Upper lobe of left lung (tissue), 6 donors: ENCODE measurements at places on chromosomes 11 and 22. TPM values are rescaled to one million over a fixed set of nuclear protein-coding genes. Genes with fewer than 3 reads are reported as not detected.
A peak's percentile ranks its signal among the peaks of the same experiment; 100 is the strongest.

Gene GAB2
- 76.6 TPM for total RNA-seq

DNA sequence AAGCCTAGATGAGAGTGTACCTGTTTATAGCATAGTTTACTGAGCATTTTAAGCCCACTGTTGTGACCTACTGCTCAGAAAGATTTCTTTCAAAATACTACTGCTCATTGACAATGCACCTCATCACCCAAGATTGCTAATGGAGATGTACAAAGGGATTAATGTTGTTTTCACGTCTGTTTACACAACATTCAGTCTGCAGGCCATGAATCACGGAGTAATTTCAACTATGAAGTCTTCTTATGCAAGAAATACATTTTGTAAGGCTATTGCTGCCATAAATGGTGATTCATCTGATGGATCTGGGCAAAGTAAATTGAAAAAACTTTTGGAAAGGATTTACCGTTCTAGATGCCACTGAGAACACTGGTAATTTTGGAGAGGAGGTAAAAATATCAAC lies 112.9 kb downstream of the KIF18A start:
- no peak for DNase-seq
- no peaks in the 10 kb centered on the region for H3K27me3 ChIP-seq
- H3K4me3 ChIP-seq: no peak overlapping the region
- H3K36me3 ChIP-seq: no peaks in the 10 kb centered on the region

GRCh38 chr22:33579448-33580093 lies 340.7 kb downstream of the LARGE1 start:
- no peak overlapping the region for H3K4me3 ChIP-seq
- H3K27ac ChIP-seq: no peak overlapping the region
- no peaks in the 10 kb centered on the region for H3K27me3 ChIP-seq
- peaks cover 4% of the 10 kb centered on the region for H3K4me1 ChIP-seq

GRCh38 chr22:37012262-37012904 lies 6.9 kb downstream of the TST start:
- peak; percentile 56 for DNase-seq
- peaks cover 27% of the 10 kb centered on the region for H3K4me1 ChIP-seq
- no peaks in the 10 kb centered on the region for H3K36me3 ChIP-seq

Gene TMPRSS13
- 26.2 TPM for total RNA-seq

GRCh38 chr11:70303070-70303469 lies 32.6 kb downstream of the PPFIA1 start:
- H3K27me3 ChIP-seq: no peaks in the 10 kb centered on the region
- no peak overlapping the region for H3K27ac ChIP-seq
- peaks cover 8% of the 10 kb centered on the region for H3K4me1 ChIP-seq
- DNase-seq: no peak
- H3K4me3 ChIP-seq: no peak overlapping the region
- H3K36me3 ChIP-seq: peaks cover 7% of the 10 kb centered on the region

Gene GSTP1
- 1,952 TPM for total RNA-seq

DNA sequence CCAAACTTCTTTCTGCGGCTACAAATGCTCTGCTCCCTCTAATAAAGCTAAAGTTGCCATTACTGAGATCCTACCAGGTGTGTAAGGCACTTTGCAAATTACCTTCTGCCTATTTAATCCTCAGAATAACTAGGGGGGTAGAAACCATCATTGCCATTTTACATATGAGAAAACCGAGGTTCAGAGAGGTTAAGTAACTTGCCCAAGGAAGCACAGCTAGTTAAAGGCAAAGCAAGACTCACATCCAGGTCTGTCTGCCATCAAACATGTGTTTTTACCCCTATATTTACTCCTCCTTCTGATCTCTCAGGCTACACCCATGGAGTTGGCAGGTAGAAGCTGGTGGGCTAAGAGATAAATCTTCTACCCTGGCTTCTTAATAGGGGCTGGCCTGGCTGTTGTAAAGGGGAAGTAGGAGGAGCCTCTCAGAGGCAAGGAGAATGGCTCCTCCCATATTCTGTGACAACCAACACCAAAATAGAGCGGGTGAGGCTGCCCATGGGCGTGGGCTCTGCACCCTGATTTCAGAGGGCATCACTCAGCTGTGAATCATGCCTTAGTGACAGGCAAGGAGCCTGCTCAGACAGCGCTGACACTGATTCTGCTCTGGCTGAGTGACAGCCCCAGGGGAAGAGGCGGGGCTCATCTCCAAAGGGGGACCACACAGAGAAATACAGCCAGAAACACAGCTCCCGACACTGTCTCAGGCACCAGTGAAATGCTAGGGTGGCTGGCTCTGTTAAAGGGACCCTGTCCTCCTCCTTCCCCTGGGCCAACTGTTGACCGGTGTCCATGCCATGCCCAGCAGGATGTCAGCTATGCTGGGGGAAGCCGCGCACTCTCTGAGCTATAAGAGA lies 106.8 kb downstream of the ABTB2 start:
- H3K4me3 ChIP-seq: peak overlapping the region; percentile 20
- no peaks in the 10 kb centered on the region for H3K36me3 ChIP-seq
- no peak for DNase-seq
- H3K4me1 ChIP-seq: peaks cover 9% of the 10 kb centered on the region
- no peaks in the 10 kb centered on the region for H3K27me3 ChIP-seq
- H3K27ac ChIP-seq: peak overlapping the region; percentile 15

- H3K27ac ChIP-seq: no peak overlapping the region
- no peak overlapping the region for H3K4me3 ChIP-seq
- H3K36me3 ChIP-seq: no peaks in the 10 kb centered on the region
- no peaks in the 10 kb centered on the region for H3K4me1 ChIP-seq
- no peaks in the 10 kb centered on the region for H3K27me3 ChIP-seq
Observed at GRCh38 chr11:70247710-70248072, 22.8 kb upstream of the PPFIA1 start.

Gene KCNE3
- 14.3 TPM for total RNA-seq

- peaks cover 20% of the 10 kb centered on the region for H3K36me3 ChIP-seq
- H3K27me3 ChIP-seq: no peaks in the 10 kb centered on the region
- DNase-seq: no peak
- H3K4me1 ChIP-seq: peaks cover 3% of the 10 kb centered on the region
- H3K27ac ChIP-seq: no peak overlapping the region
Observed at GRCh38 chr11:10486161-10486840, 31.2 kb downstream of the AMPD3 start.

DNA sequence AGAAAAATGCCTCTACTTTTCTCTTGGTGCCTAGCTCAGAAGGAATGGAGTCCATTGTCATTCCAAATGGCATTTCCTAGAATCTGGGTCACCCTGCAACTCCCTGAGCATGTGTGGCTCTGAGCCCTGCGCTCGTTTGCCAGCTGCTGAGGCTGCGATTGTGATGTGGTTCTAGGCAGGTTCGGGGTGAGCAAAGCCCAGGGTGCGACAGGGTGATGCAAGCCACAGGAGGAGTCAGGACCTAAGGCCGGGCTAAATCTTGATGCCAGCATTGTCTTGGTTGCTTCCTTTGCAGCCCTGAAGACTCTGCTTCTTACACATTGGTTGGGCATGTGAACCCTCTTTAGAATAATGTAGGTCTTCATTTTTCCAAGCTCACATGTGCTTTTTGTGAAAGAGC lies 131.0 kb downstream of the MORC2 start:
- no peak overlapping the region for H3K27ac ChIP-seq
- no peaks in the 10 kb centered on the region for H3K4me1 ChIP-seq
- no peak for DNase-seq
- H3K4me3 ChIP-seq: no peak overlapping the region
- H3K27me3 ChIP-seq: no peaks in the 10 kb centered on the region
- H3K36me3 ChIP-seq: no peaks in the 10 kb centered on the region

Gene LARGE2
- total RNA-seq: 10.6 TPM

Gene KRTAP5-7
- not detected for total RNA-seq

Gene CDC45
- 1.8 TPM for total RNA-seq

- H3K27me3 ChIP-seq: no peaks in the 10 kb centered on the region
- DNase-seq: no peak
- no peak overlapping the region for H3K27ac ChIP-seq
- H3K36me3 ChIP-seq: peaks cover 67% of the 10 kb centered on the region
- H3K4me3 ChIP-seq: no peak overlapping the region
Observed at GRCh38 chr11:7636350-7636749, 37.0 kb downstream of the CYB5R2 start.

DNA sequence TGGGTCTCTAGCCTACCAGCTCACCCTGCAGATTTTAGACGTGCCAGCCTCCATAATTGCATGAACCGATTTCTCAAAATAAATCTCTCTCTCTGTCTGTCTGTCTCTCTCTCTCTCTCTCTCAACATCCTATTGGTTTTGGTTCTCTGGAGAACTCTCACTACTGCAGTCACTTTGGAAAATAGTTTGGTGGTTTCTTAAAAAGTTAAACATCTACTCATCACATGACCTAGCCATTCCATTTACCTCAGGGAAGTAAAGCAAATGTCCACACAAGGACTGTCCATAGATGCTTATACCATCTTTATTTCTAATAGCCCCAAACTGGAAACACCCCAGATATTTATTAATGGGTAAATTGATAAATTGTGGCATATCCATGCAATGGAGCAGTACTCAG lies 119.5 kb downstream of the SNX19 start:
- no peak for DNase-seq
- no peaks in the 10 kb centered on the region for H3K36me3 ChIP-seq
- no peaks in the 10 kb centered on the region for H3K27me3 ChIP-seq
- H3K4me3 ChIP-seq: no peak overlapping the region
- H3K27ac ChIP-seq: no peak overlapping the region
- H3K4me1 ChIP-seq: no peaks in the 10 kb centered on the region

Gene FADS2
- total RNA-seq: 13.5 TPM

GRCh38 chr11:64181506-64182411 lies 4.2 kb upstream of the STIP1 start:
- no peak overlapping the region for H3K4me3 ChIP-seq
- DNase-seq: peak; percentile 88
- peak overlapping the region; percentile 80 for H3K27ac ChIP-seq
- no peaks in the 10 kb centered on the region for H3K27me3 ChIP-seq

DNA sequence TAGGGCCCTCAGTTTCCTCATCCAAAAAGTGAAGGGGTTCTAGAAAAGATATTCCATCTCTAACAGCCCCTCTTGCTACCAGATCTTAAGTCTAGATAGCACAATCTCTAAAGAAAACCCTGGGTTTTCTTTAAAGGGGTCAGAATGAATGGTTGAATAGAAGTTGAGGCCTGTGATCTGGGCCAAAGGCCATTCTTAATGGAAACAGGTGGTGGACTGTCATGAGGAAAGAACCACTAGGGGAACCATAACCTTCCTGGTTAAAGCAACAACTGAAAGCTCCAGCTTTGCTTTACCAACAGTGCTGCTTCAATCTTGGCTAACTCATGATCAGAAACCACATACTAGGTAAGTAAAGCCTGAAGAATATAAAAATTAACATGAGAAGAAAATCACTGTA lies 1.8 kb downstream of the CELF1 start:
- H3K4me1 ChIP-seq: peaks cover 37% of the 10 kb centered on the region
- no peaks in the 10 kb centered on the region for H3K36me3 ChIP-seq
- DNase-seq: no peak
- H3K27me3 ChIP-seq: no peaks in the 10 kb centered on the region
- peak overlapping the region; percentile 95 for H3K27ac ChIP-seq
- no peak overlapping the region for H3K4me3 ChIP-seq

DNA sequence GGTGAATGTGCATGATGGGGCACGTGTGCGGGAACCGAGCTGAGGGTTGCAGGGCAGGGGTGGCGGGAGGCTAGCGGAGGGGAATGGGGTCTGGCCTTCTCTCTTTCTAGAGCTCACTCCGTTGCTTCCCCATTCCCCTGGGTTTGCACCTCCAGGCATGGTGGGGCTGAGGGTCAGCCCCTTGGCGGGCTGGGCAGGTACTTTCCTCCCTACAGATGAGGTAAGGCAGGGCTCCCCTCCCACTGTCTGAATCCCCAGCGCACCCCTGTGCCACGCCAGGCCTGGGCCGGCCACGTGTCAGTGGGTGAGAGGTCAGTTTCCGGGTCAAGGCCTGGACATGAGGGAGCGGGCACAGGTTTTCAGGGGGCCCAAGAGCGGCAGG lies 8.9 kb downstream of the SUSD2 start:
- no peaks in the 10 kb centered on the region for H3K27me3 ChIP-seq
- no peak overlapping the region for H3K4me3 ChIP-seq
- H3K4me1 ChIP-seq: peaks cover 27% of the 10 kb centered on the region
- H3K36me3 ChIP-seq: peaks cover 30% of the 10 kb centered on the region

DNA sequence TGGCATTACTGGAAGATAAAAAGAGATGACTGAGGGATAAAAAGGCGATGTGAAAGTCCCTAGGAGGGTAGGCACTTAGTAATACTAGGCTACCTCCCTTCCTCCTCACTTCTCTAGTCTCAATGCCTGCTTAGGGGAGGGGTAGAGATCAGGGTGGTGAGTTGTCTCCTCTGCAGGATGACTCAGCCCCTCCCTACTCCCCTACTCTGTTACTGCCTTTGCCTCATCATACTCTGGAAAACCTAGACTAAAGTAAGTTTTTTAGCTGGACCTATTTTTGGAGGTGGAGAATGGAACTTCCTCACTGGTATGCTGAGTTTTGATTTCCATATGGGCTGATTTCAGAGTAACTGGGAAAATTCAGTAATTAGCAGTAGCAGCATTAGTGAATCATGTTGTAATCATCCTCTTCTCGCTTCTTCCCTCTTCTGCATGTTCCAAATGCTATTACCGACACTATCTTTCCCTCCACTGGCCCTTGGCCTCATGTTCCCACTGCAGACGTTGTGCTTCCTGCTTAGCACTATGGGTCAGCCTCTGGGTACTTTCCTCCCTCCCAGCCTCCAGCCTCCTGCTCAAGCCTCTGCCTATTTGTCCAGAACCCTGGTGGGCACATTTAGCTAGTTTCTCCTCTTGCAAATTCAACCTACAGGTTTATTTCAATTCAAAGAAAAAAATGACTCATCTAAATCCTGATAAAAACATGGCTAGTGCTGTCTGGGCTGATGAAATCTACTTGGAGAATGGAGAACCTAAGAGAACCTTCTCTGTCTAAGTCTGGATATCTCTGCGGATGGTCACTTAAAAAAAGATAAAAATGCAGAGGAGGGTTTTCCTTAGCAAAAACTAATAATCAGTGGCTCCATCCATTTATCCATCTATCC lies 281.7 kb downstream of the ST3GAL4 start:
- no peak overlapping the region for H3K27ac ChIP-seq
- H3K27me3 ChIP-seq: no peaks in the 10 kb centered on the region
- no peaks in the 10 kb centered on the region for H3K36me3 ChIP-seq
- H3K4me3 ChIP-seq: no peak overlapping the region
- no peak for DNase-seq

GRCh38 chr11:122743949-122744348 lies 88.4 kb downstream of the UBASH3B start:
- no peak overlapping the region for H3K27ac ChIP-seq
- peaks cover 14% of the 10 kb centered on the region for H3K4me1 ChIP-seq
- no peak for DNase-seq
- no peaks in the 10 kb centered on the region for H3K27me3 ChIP-seq
- H3K4me3 ChIP-seq: no peak overlapping the region

Gene TPH1
- total RNA-seq: not detected

Gene P2RY2
- total RNA-seq: 15.0 TPM

Gene CRYBB3
- total RNA-seq: not detected

Gene PACSIN3
- 26.8 TPM for total RNA-seq

Gene MRGPRE
- total RNA-seq: not detected

- H3K4me1 ChIP-seq: no peaks in the 10 kb centered on the region
- DNase-seq: peak; percentile 29
- no peak overlapping the region for H3K4me3 ChIP-seq
- H3K36me3 ChIP-seq: peaks cover 79% of the 10 kb centered on the region
Observed at GRCh38 chr11:9732453-9732852, 68.6 kb downstream of the SWAP70 start.

Gene APOA5
- not detected for total RNA-seq

Gene RIMBP3B
- total RNA-seq: not detected

Gene LRRC56
- total RNA-seq: 6.1 TPM
